Activated CD4-positive, alpha-beta T cell treated with anti-CD3 and anti-CD28 coated beads, Interleukin-10, Interleukin-2, amounts not matched to agents 100 ng/mL and 50 ng/mL, durations not matched to agents 16 hours and 8 hours (primary cell): ENCODE measurements at places on chromosomes 13 and 19.

DNA sequence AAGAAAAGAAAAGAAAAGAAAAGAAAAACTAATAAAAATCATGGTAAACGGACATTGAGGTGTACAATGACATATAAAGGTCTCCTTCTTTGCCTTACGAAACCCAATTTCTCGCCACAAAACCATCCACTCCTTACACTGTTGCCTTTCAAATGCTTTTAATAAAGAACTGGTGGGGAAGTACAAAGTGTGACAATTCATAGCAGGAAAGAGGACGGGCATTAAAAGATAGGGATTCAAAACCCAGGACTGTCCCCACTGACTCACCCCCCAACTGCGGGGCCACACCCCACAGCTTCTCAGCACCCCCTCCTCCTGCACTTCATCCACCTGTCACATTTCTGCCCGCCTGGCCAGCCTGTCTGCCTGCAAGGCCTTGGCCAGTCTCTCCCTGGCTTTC lies 2.4 kb downstream of the MBD3L2B start:
- DNase-seq = no peak

DNA sequence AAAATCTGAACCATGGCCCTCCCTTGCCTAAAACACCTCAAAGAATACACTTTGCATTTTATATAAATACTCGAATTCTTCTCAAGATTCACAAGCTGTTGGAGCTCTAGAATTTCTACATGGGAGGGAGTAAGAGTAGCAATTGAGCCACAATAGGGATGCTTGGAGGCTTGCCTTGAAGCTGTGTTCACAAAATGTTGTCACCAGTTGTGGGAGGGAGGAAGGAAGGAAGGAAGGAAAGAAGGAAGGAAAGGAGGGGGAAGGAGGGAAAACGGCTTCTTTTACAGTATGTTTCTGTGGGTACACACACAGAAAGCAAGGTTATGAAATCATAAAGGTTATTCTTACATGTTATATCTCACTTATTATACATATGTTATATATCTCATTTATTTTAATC lies 128.6 kb upstream of the PEG3 start:
- no peak for DNase-seq

GRCh38 chr13:93857126-93857525 lies 622.4 kb downstream of the DCT start:
- no peak for DNase-seq

DNA sequence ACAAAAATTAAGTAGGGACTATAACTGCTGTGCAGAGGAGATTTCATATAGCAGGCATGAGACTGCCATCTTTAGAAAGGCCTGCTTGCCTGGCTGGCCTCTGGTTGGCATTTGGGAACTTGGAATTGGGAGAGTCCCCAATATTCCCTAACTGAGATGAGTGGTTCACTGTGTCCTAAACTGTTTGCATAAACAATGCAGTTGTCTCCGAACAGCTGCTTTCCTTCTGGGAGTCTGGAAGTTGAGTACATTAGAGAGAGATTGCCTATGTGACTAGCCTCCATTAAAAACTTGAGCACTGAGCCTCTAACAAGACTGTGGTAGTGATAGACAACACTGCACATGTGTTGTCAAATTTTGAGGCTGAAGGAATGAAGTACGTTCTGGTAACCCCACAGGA lies 47.4 kb downstream of the STOML3 start:
- no peak for DNase-seq

GRCh38 chr13:67023130-67023876 lies 206.8 kb downstream of the PCDH9 start:
- no peak for DNase-seq

GRCh38 chr19:10289167-10289835 lies 451 bp upstream of the ICAM5 start:
- peak; percentile 77 for DNase-seq

GRCh38 chr13:99379856-99380801 lies 72.9 kb upstream of the GPR183 start:
- DNase-seq = no peak

- no peak for DNase-seq
These were observed 332.0 kb downstream of the IRS2 start for GRCh38 chr13:109454167-109454917.

DNA sequence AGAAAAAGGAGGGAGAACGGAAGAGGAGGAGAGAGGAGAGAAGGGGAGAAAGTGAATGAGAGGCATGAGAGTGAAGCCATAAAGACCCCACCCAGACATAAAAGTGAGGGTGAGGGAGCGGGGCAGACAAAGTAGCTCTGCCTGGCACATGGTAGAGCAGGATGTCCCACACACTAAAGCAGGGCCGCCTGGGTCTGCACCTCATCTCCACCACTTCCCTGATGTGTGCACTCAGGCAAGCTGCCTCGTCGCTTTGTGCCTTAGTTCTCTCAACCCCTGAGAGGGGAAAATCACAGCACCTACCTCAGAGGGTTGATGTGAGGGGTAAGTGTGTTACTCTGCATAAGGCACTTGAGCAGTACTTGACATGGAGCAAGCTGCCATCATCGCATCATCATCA lies 488.1 kb downstream of the COG6 start:
- no peak for DNase-seq

DNA sequence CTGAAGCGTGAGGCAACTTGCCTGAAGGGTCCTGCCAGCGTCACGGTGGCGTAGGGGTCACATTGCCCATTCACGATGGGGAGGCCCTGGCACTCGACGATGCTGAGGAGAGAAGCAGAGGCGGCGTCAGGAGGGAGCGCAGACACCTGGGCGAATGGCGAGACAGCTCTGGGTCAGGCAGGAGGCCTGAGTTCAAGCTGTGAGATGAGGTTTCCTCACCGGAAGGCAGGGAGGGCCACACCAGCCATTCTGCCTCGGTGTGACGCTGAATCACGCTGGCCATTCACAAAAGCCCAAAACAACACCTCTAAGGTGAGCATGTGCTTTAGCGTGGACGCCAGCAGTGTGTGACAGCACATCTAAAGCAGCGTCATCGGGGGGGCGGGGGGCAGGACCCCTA lies 54.0 kb upstream of the C13orf46 start:
- DNase-seq = no peak

DNA sequence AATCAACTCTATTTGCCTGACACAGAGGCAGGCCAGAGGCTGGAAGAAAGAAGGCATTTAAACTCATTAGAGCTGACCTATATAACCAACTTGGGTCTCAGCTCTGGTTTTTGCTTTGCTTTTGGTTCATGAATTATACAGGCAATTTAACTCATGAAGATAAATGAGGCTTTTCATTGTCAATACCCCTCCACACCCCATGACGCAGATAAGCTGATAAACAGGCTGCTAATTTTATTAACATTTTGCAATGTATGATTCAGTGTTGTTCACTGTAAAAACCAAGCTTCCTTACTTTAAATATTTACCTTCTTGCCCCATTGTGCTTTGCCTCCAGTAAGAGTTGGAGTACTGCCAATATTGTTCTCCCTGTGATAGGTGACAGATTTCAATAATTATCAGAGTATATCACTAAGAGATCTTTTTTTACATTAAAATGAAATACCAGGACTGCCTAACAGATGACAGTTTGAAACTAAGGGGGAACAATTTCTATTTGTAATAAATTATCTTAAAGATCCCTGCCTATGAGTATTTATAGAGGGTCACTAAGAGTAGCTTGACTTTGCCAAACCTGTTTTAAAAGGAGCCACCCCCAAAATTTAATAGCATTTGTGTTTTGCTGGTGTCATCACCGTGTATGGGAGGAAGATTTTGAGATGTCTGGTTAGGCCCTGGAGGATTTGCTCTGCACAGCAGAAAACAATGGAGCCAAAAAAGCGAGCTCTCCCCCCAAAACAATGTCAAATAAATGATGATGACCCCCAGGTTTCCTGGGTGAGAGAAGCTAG lies 472.7 kb upstream of the NBEA start:
- no peak for DNase-seq

DNA sequence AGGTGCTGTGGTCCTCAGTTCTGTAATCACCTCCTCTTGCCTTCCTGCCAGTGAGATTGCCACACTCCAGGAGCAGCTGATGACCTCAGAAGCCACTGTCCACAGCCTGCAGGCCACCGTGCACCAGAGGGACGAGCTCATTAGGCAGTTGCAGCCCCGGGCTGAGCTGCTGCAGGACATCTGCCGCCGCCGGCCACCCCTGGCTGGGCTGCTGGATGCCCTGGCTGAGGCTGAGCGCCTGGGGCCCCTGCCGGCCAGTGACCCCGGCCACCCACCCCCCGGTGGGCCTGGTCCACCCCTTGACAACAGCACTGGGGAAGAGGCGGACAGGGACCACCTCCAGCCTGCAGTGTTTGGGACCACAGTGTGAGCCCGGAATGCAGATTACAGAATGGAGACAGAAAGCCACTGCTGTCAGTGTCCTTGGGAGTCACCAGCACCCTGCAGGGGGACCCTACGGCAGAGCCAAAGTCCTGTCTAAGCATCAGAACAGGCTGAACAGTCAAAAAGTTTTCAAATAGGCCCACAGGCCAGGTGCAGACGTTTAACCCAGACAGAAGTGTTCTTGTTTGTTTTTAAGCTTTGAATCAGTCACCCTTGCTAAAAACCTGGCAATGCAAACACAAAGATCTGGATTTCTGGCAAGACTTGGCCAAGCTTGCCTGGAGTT lies 4.2 kb downstream of the VMAC start:
- DNase-seq = no peak

DNA sequence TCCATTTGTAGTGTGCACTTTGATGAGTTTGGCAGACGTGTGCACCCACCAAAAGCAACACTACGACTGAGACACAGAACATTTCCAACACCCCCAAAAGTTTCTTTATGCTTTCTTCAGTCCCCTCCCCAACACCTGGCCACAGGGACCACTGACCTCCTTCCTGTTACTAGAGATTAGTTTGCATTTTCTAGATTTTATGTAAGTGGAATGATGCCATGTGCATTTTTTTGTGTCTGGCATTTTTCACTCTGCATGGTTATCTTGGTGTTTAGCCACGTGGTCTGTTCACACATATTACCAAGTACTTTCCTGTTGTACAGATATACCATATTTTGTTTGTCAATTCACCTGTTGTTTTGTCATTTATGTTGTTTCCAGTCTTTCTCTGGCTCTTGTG lies 44.6 kb upstream of the URI1 start:
- no peak for DNase-seq

DNA sequence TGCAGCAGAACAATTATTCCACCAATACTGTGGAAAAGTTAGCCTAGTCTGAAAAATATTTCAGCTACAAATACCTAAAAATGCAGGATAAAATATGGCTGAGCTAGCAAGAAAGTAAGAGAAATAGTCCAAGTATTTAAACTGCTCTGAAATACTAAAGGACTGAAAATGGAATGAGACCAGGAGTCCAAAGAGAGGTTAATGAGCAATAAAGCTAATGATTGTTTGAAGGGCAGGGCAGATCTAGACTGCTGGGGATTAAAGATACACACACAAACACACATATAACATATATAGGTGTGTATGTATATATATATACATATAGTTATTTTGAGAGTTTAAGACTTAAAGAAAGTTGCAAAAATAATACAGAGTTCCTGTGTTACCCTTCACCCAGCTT lies 2.6 kb upstream of the CDADC1 start:
- DNase-seq = no peak

DNA sequence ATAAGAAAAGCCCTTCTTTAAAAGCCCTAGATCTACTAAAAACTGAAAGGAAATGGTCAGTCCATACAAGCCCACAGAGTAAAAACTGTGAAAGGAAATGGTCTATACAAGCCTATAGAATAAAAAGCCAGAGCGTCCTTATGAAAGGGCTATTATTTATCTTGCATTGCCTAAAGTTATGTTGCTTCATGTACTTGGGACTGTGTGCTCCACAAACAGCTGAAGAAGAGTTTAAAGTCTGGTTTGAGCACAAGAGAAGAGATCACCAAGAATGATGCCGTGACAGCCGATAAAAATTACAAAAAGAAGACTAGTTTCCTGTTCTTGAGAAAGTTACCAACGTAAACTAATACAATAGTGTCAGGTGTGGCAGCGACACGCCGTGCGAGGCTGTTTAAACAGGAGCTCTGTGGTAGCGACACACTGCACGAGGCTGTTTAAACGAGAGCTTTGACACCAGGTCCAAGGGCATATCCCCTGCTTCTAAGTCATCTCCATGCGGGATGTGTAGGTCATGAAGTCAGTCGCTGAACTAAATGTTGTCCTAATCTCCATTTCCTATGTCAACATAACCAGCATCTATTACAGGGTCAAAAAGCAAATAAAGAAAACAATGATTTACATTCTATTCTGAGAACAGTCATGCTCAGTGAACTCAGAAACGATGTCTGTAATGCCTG lies 24.9 kb downstream of the PCID2 start:
- no peak for DNase-seq

- no peak for DNase-seq
These were observed 380.4 kb downstream of the OLFM4 start for GRCh38 chr13:53408847-53409568.

DNA sequence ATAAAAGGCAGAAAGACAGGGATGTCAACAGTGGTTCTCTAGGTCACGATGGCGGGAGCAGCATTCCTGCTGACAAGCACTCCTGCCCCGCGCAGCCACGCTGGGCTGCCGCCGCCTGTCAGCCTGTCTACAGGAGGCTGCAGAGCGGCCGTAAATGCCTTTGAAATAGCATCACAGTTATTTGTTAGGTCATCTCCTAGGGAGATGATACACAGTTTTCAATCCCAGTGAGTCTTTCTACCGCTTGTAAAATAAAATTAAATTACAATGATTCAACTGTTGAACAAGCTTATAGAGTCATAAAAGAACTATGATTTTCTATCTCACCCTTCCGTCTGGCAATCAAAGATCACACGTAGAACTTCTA lies 7.3 kb upstream of the SLC7A9 start:
- DNase-seq = no peak

DNA sequence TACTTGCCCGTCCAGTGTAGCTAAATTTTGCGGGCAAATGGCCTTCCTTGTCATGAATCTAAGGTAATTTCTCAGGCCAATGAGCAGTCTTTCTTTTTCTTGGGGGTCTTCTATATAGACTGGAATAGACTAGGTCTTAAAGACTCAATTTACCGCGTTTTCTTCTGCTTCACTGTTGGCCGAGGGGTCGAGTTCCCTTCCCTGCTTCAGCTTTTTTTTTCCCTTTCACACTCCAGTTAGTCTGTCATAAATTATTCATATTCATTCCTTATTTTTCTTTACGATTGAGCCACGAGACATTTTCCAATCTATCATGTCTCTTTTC lies 276 bp downstream of the ALG11 start:
- DNase-seq = no peak

DNA sequence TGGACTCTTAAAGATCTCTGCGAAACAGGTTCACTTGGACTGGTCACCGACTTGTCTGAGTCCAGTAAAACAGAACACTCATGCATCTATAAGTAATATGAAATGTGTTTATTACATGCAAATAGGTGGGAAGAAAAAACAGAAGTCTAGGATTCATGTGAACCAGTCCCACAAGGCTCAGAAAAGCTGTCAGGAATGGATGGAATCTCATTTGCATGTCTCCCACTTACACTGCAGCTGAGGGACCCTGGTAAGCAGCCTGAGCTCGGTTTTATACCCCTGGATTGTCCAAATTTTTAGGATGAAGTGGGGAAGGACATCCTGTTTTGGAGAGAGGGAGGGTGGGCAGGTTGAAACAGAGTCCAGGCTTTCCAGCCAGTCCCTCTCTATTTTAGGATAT lies 1545.1 kb upstream of the PCDH20 start:
- DNase-seq = no peak
